WTC11 (cell line): ENCODE measurements at places on chromosomes 12 and 14.
A peak's percentile ranks its signal among the peaks of the same experiment; 100 is the strongest.

DNA sequence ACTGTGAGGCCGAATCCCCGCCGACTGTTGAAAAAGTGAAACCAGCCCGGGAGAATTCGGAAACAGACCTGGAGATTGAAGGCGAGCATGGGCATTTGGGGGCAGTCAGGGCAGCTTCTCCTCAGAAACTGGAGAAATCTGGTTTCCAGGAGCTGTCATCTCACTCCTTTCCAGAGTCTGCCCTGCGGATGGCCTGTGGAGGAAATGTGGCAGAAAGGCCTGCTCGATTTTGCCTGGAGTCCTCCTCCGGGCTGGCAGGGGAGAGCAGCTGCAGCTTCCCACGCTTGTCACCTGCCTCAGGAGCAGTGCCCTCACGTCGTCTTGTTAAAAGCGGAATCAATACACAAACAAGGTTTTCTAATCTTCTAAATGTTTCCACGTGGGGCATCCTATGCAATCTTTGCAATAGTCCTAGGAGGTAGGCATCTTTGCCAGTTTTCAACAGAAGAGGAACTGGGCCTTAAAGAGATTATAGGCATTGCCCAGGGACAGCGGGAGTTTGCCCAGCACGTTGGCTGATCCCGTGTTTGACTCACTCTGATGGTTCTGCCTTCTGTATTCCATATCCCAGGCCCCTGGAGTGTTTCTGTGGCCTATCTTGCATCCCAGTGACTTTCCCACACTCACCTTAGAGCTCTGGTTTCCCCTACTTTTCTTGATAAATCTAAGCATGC lies 2.3 kb downstream of the LRRC74A start:
- no peak for DNase-seq

- DNase-seq = no peak
Observed at GRCh38 chr12:10048526-10048925, 18.0 kb downstream of the CLEC9A start.

- no peak for DNase-seq
Observed at GRCh38 chr14:83575301-83575700, 1954.6 kb upstream of the FLRT2 start.

GRCh38 chr14:96616161-96616721 lies 114.1 kb downstream of the PAPOLA start:
- DNase-seq = peak; percentile 26

- no peak for DNase-seq
Observed at GRCh38 chr12:49261721-49262120, 3.2 kb upstream of the TUBA1C start.

GRCh38 chr12:47111392-47111778 lies 31.6 kb upstream of the AMIGO2 start:
- no peak for DNase-seq

GRCh38 chr14:105117257-105117646 lies 51.3 kb downstream of the JAG2 start:
- DNase-seq = no peak

DNA sequence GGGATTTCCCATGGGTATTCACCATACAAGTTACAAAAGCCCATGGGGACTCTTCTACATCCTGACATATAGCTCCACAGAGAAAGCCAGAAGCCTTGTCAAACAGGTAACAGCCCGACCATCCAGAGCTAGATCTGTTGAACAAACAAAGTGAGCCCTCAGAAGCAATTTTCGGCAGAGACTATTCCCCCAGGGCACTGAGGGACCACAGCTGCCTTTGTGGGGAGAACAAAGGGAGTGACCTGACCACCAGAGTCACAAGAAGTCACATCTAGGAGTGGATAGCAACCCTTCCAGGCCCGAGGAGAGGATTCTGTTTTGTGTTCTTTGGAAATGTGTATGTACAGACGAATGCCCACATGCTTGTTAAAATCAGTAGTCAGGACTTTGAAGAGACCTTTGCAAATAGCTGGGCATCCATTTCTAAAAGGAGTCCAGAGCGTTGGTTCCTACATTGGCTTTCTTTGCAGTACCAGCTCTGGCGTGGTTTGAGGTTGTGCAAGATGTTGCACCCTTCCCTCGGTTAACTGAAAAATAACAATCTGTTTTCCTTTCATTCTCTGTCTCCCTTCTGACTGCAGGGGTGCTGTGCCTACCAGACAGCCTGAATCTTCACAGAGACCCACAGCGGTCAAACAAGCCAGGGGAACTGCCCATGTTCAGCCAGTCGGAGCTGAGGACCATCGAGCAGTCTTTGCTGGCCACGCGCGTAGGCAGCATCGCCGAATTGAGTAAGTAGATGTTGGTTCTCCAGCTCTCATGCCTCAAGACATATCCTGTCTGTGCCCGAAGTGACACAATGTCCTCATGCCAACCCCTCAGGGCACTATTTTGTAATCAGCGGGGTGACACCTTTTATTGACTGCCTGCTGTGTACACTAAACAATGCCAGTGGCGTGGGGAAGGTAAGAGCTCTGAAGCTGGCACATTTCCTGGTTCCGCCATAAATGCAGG lies 165.4 kb upstream of the PWP1 start:
- no peak for DNase-seq

DNA sequence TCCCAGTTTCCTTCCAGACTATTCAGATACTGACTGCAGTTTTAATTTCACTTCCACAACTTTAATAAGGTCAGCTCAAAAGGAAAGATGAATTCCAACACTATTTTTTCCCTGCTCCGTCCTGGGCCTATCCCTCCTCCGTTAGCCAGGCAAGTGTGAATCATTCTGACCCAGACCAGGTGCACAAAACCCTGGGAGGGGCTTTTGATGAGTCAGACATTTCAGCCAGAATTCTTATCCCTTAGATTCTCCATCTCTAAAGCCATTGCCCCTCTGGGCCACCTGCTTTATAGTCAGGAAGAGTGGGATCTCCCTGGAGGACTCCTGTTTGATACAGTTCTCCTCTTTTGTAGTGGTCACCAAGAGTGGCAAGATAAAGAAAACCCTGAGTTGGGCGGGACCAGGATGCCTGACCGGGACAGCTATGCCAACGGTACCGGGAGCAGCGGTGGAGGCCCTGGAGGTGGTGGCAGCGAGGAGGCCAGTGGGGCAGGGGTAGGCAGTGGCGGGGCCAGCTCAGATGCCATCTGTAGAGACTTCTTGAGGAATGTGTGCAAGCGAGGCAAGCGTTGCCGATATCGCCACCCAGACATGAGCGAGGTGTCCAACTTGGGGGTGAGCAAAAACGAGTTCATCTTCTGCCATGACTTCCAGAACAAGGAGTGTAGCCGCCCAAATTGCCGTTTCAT lies 2.2 kb downstream of the ZC3H10 start:
- no peak for DNase-seq

GRCh38 chr12:69428351-69429073 lies 41.7 kb upstream of the FRS2 start:
- no peak for DNase-seq

DNA sequence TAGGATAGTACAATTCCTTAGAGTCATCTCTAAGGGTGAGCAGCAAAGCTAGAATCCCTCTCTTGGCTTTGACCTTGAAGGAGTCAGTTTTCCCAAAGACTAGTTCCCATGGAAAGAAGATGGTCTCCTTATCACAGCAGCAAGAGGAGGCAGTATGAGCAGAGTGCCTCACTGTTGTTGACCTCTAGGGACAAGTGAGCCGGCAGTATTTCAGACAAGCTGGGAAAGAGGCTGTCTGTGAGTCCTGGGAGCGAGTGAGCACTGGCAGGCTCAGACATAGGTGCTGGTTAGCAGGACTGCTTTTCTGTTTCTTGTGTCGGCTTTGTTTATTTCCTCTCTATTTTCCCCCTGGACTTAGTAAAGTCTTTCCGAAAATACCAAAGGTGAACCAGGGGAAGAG lies 60.7 kb downstream of the NTF3 start:
- no peak for DNase-seq

GRCh38 chr12:58930770-58931324 lies 10.5 kb upstream of the LRIG3 start:
- no peak for DNase-seq

DNA sequence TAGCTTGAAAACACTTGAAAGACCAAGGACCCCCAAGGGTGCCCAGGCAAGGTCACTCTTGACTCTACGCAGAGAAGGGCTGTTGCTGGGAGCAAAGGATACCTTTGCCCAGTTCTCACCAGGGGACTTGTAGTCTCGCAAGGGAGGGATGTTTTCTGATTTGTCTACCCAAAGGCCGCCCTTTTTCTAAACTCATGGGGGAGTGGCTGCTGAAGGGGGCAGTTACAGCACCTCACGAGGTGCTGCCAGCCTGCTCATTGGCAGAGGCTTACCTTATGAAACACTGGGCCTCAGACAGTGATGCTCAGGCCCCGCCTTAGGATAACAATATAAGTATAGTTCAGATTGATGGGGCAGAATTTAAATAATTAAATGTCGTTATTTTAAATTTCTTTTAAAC lies 107.0 kb downstream of the ETV6 start:
- DNase-seq = no peak

DNA sequence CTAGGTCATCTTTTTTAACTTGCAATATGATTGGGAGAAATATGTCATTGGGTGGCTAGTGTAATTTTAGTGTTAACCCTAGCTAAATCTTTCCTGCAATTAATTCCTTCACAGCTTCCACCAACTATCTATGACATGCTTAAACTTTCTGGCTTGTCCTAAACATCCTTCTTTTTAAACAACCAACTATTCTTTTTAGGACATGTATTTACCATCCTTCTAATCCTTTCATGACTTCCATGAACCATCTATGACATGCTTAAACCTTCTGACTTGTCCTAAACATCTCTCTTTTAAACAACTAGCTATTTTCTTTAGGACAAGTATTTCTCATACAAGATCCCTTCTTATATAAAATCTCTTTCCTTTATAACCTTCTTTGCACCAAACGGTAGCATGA lies 179.6 kb upstream of the PDZRN4 start:
- DNase-seq = no peak

- no peak for DNase-seq
Observed at GRCh38 chr12:93176610-93177126, 201.1 kb upstream of the NUDT4 start.

- DNase-seq = no peak
Observed at GRCh38 chr12:104588047-104588920, 131.5 kb downstream of the CHST11 start.
